ENCODE measurements at places on chromosomes 1 and 21.

DNA sequence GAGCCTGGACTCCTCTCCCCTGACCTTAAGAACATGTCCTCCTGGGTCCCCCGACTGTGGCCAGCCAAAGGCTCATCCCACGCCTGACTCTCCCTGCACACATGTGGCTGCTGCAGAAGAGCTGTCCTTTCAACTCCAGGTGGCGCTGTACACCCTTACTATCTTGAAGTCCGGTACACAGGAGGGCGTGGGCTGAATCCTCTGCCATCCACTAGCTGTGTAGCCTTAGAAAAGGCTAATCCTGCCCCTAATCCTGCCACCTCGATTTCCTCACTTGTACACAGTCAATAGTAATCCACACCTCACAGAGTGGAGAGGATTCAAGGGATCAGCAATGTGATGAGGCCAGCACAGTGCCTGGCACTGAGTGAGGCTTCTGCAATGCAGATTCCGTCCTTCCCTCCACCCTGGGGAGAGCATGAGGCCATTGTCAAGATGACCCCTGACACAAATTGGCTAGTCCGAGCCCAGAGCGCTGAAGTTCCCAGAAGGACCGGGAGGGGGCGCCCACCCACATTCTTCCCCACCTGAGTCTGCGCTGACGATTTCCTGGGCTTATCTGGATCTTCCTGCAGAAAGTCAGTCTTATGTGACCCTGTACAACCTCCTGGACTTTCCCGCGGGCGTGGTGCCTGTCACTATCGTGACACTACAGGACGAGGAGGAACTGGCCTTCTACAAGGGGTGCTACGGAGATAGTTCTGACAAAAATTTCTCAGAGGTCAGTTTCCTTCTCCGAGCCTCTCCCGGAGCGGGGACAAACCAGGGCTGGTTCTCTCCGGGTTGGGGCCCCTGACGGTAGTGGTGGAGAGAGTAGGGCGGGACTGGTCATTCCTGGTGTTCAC lies 47.1 kb upstream of the DMBX1 start:
- peak; percentile 76 for DNase-seq

DNA sequence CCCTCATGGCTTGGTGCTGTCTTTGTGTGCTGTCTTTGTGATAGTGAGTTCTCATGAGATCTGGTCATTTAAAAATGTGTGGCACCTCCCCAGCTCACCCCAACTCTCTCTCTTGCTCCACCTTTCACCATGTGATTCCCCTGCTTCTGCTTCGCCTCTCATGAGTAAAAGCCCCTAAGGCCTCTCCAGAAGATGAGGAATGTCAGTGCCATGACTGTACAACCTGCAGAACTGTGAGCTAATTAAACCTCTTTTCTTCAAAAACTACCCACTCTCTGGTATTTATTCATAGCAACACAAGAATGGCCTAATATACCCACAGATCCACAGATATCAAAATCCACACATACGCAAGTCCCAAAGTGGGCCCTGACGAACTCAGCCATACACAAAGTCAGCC lies 88.9 kb upstream of the PPP2R5A start:
- no peak for DNase-seq

DNA sequence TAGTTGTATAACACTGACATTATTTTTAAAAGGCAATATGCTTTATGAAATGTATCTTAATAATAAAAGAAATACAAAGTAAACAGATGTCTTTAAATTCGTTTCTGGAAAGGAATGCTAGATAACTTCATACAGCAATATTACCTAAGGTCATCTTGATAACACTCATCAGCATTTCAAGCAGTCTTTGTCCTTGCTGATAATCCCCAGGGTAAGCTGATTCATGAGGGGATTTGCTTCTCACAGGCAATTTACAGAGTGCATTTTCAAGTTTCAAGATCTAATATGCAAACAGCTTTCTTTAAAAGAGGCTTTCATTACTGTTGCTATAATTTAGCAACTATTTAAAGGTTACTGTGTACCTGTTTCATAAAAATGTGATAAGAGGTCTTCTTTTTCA lies 75.2 kb upstream of the NEK2 start:
- no peak for DNase-seq

- no peak for DNase-seq
Measured at GRCh38 chr1:65998763-65999583, 206.3 kb downstream of the PDE4B start.

DNA sequence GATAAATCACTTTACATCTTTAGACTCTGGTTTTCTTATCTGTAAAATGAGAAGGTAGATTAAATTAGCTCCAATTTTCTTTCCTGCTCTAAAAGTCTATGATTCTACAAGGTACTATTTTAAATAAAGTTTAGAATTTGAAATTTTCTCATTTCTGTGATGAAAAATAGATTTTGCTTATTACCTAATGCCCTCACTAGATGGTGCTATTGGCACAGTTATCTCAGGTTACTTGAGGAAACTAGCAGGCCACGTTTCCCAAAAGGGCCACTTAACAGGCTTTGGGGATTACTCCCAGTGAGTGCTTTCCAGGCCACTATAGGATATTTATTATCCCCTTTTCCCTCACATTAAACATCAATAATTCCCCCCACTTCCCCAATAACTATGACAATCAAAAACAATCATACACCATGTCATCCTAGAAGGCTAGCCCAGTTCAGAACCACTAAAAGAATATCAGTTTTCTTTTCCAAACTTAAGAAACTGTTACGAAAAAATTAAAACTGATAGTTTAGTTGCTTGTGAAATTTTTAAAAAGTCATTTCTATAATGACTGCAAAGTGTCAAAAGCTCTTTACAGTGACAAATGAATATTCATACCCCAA lies 30.6 kb downstream of the OMA1 start:
- DNase-seq = peak; percentile 68

DNA sequence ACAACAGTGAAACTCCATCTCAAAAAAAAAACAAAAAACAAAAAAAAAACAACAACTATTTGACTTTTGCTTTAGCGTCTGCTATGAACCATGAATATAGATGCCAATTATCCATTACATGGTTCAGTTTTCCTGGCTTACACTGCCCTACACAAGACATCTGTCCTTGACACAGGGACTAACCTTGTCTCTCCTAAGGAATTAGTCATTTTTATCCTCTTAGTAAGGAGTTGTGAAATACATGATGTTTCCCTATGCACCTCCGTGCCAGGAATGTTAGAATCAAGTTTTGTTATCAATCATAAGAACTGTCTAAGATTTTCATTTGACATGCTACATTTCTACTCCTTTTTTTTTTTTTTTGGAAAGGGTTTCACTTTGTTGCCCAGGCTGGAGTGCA lies 241.8 kb downstream of the KIF26B start:
- no peak for DNase-seq

All from HFFc6 (cell line).